ENCODE measurements at places on chromosomes 1 and 21. TPM values are rescaled to one million over a fixed set of nuclear protein-coding genes. Genes with fewer than 3 reads are reported as not detected.

- DNase-seq: peak; percentile 94
These were observed 25.7 kb upstream of the ABCG1 start for GRCh38 chr21:42193131-42193671.

Gene GPR153
- total RNA-seq: 1.2 TPM

Gene LCE2A
- not detected for total RNA-seq

DNA sequence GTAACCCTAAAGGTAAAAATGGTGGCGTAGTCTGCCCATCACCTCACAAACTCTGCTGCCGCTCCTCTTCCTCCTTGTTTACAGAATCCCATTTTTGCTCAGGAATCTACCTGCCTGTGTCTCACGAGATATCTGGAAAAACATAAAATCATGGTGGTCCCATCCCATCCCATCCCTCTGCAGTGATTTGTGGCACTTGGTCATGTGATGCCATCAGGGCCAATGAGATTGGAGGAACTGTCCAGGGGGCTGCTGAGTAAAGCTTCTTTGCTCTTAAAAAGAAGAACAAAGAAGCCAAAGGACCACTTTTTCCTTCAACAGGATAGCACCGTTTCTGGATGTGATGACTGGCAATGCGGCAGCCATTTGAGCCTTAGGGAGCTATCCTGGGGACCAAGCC lies 33.0 kb upstream of the CLDN14 start:
- no peak for DNase-seq

- no peak for DNase-seq
These were observed 212.7 kb upstream of the NRIP1 start for GRCh38 chr21:15277466-15277865.

Gene PYGO2
- total RNA-seq: 44.0 TPM

GRCh38 chr1:232998646-232999045 lies 48.2 kb downstream of the NTPCR start:
- no peak for DNase-seq

DNA sequence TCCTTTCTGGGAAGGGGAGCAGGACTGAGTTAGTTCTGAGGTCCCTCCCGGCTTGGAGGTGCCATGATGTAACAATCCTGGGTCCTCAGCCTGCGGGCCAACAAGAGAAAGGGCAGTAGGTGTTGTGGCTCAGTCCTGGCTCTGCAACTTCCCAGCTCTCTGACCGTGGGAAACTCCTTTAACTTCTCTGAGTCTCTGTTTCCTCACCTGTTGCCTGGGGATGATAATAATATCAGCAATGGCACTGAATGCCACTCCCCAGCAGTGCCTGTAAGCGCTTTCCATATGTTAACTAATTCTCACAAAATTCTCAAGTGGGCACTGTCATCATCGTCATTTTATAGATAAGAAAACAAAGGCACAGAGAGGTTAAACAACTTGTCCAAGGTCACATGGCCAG lies 2.3 kb downstream of the PADI3 start:
- no peak for DNase-seq

Gene NBPF15
- 36.9 TPM for total RNA-seq

Gene WNT9A
- total RNA-seq: 0.50 TPM

- no peak for DNase-seq
These were observed 191.4 kb downstream of the AKT3 start for GRCh38 chr1:243658594-243659105.

DNA sequence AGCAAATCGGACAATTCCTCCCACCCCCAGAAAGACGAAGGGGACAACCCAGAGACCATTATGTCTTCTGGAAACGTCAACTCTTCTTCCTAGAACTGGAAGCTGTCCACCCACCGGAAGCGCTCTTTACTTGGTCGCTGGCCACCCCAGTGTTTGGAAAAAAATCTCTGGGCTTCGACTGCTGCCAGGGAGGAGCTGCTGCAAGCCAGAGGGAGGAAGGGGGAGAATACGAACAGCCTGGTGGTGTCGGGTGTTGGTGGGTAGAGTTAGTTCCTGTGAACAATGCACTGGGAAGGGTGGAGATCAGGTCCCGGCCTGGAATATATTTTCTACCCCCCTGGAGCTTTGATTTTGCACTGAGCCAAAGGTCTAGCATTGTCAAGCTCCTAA lies 3.2 kb downstream of the S1PR1 start:
- DNase-seq: no peak

DNA sequence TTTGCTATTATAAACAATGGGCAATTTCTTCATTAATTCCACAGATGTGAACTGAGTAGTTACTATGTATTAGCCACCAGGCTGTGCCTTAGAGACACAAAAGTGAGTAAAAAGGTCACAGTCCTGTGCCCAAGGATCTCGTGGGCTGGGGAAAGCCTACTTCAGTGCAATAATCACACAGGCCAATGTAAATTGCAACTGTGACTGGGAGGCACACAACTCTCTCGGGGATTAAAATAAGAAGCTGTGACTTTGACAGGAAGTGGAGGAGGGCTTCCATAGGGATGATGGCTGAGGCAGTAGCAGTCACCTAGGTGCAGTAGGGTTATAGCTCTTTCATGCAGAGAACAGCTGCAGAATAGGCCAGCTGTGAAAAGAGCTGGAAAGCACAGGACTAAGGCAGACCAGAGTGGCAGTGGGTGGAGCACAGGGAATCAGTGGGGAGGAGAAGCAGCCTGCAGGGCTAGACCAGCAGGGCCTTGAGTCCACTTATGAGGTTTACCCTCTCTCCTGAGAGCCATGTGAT lies 121.9 kb downstream of the MAB21L3 start:
- no peak for DNase-seq

Gene NUDT4B
- total RNA-seq: not detected

All from activated CD8-positive, alpha-beta memory T cell treated with anti-CD3 and anti-CD28 coated beads, Interleukin-2, amount 10 ng/mL, durations not matched to agents 7 days and 5 days (primary cell).